Umbilical cord (tissue), 2 donors: ENCODE measurements at places on chromosomes 2 and 18.

- DNase-seq, result no peak
Observed at GRCh38 chr2:32699151-32699550, 71.3 kb downstream of the TTC27 start.

DNA sequence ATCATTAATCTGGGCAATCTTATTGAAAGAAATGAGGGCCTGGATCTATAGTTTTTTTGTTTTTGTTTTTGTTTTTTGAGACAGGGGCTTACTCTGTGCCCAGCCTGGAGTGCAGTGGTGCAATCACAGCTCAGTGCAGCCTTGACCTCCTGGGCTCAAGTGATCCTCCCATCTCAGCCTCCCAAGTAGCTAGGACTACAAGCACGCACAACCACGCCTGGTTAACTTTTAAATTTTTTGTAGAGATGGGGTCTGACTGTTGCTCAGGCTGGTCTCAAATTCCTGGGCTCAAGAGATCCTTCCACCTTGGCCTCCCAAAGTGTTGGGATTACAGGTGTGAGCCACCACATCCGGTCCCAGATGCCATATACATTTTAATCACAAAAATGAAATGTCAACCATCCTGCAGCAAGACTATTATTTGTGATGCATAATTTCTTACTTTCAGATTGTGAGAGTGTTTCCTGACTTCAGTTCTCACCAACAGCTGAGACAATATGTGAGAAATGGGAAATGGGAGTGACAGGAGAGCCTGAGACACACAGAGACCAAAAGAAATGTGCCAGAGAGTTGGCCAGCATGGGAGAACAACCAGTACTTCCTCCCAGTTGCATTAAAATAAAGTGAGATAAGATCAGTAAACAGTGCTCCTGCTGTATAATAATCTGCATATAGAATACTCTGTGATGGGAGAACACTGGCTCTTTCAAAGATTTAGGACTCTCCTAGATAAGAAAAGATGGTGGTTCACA is 87.6 kb downstream of the METTL8 start:
- DNase-seq, result no peak

GRCh38 chr2:126656431-126657147 is 631 bp downstream of the GYPC start:
- peak; percentile 65 for DNase-seq

- DNase-seq, result no peak
Observed at GRCh38 chr2:26989156-26989555, 18.7 kb downstream of the MAPRE3 start.

- peak; percentile 10 for DNase-seq
Observed at GRCh38 chr2:190283783-190284182, 35.8 kb downstream of the HIBCH start.

GRCh38 chr2:186069676-186070075 is 331.1 kb downstream of the FSIP2 start:
- DNase-seq, result no peak

DNA sequence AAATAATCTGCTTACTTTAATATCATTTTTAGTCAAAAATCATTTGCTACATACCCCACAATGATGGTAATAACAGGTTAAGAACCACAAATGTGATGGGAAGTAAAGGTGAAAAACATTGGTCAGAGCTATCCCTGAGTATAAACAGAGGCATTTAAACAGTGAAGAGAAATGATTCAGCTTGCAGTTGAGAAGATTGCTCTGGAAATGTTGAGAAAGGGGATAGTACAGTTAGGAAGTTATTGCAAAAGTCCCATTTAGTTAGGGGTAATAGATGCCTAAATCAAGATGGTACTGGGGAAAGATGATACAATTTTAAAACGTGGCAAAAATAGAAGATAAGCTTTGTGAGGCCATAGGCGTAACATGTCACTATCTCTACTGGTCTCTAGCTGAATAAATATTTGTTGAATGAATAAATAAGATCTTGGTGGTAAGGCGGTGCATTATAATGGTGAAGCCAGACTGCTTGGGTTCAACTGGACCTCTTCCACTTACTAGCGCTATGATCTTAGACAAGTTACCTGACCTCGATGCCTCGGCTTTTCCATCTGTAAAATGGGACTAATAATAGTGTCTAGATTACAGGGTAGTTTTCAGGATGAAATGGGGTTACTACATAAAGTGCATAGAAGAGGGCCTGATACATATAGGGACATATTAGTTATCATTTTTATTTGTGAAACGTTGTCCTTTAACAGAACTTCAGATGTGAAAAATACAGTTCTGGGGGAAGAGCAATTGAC is 2.0 kb upstream of the BZW1 start:
- DNase-seq, result no peak

GRCh38 chr2:45445037-45445436 is 166.0 kb downstream of the SRBD1 start:
- no peak for DNase-seq
